ENCODE measurements at places on chromosomes 7 and 10.

- DNase-seq: no peak
Observed at GRCh38 chr10:51920672-51921071, 221.3 kb upstream of the CSTF2T start.

DNA sequence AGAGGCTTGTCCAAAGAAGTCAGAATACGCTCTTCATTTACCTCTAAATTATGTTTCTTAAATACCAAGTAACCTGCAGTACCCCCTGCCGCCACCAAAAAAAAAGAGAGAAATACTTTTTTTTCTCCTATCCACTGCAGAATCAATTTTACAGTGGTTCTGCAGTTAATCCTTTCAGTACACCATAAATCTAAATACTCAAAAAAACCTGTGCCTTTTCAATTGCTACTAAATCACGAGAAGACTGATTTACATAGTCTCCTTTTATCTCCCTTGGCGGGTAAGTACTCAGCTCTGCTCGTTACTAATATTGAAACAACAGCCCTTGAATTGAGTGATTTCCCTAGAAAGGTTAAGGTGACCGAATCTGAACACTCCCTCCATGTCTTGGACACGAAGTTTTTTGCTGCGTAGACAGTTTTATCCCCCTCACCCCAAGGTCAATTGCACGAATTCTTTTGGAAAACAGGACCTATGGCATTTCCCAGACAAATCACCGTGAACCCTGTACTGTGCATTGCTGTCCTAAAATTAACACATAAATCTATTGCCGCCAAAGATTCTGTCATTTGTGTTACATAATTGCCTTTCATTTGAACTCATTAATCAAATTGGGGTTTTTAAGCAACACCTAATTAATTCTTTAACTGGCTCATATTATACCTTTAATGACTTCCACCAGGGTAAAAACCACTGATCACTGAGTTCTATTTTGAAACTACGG, 512 bp upstream of the VIM start:
- no peak for DNase-seq

DNA sequence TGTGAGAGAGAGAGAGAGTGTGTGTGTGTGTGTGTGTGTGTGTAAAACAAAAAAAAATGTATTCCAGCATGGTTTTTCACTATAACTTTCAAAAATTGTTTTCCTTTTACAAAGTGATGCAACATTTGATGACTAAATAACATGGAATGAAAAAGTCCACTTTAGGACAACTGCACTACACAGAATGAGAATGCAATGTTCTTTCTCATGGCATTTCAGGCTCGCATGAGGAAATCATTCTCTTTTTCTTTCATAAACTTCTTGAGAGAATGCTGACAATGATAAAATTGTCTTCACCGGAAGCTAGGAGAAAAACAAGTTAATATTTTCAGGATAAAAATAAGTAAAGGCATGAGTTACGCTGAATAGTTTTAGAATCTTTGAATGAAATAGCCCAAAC, 53.7 kb downstream of the SLC16A12 start:
- DNase-seq: no peak

DNA sequence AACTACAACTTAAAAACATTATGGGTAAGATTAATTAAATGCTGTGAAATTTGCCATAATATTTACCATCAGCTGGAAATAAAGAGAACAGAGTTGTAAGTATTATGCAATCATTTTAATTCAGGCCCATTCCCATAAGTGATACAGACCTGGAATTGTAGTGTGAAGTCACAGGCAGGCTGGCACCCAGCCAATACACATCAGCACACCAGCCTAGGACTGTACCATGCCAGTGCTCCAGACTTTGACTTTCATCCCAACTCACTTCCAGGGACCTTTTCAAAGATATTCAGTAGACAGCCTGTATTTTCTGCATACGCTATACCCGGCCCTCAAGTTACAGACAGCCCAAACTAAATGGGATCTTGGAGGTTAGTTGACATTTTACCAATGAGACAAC, 143.3 kb downstream of the TES start:
- DNase-seq: peak; percentile 79

DNA sequence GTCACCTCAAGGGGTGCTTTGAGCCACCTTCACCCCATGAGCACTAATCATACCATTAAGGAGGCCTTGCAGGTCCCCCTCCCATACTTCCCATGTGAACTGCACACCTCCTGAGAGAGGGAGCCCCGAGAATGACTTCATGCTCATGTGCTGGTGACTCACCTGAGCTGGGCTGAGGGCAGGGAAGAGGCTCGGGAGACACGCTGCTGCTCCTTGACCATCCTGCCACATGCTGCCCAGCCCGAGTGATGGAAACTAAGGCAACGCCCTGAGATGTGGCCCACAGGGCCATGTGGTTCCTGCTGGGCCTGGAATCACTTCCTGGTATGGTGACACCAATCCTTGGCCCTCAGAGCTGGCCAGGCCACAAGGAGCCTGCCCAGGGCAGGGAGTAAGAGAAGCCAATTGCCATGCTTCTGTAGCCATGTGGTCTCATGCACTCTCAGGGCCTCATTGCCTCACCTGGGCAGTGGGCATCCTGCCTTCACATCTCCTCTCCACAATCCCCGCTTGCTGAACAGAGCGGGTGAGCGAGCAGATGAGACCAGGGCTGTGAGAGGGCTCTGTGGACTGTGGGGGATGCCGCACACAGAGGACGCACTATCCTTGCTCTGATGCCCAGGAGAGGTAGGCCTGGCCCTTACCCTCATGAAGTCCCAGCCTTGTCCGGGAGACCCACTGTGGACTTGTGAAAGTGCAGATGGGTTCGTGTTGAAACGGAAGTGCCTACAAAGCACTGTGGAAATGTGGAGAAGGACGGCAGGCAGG, 18.3 kb upstream of the PPIF start:
- DNase-seq: no peak

GRCh38 chr10:15550950-15551349, 168.8 kb downstream of the ITGA8 start:
- no peak for DNase-seq

- DNase-seq: peak; percentile 1
Observed at GRCh38 chr7:158353606-158354570, 233.7 kb downstream of the PTPRN2 start.

DNA sequence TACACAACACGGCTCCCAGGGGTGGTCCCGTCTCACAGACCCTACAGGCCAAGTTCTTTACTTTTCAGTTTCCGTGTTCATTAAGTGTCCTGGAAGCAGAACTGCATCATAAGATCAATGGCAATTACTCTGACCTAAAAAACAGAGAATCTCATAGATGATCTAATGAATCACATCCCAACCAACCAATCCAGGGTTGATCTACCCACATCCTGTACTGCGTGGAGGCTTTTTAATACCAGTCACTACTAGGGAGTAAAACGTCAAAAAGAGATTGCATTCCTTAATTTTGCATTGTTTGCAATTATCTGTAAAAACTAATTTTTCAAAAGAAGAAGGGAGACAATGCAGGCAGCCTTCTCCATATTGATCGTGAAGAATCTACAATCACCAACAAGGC, 72.6 kb downstream of the PARD3 start:
- DNase-seq: no peak

- DNase-seq: no peak
Observed at GRCh38 chr7:133613250-133613790, 360.4 kb downstream of the EXOC4 start.

GRCh38 chr7:4820405-4820966, 41.3 kb downstream of the PAPOLB start:
- DNase-seq: no peak

- DNase-seq: no peak
Observed at GRCh38 chr7:94129443-94130140, 125.4 kb upstream of the BET1 start.

All from left ventricle myocardium superior (tissue), 1 donor.